Activated CD4-positive, CD25-positive, alpha-beta regulatory T cell treated with anti-CD3 and anti-CD28 coated beads, Interleukin-2, amount 50 U/mL, for 72 hours (primary cell): ENCODE measurements at places on chromosomes 7 and 10.

DNA sequence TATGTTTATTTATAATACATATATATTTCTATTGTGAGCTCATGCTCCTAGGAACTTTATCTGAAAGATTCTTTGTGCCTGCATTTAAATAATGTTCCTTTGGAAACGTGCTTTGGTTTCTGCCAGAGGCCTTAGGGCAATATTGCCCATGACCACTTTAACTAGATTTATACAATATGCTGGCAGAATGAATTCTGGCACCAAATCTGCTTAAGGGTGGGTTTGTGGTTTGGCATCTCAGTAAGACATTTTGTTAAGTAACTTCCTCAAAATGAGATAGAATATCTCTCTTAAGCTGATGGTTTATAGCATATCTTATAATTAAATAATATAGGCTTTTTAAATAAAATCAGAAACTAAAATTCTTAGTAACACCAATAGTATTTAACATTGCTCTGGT lies 252.9 kb downstream of the RNLS start:
- DNase-seq: no peak

- no peak for DNase-seq
These were observed 159.8 kb downstream of the NRF1 start for GRCh38 chr7:129771201-129771927.

- no peak for DNase-seq
These were observed 10.3 kb downstream of the CDHR1 start for GRCh38 chr10:84204610-84205009.

GRCh38 chr10:103781329-103782061 lies 73.9 kb downstream of the SH3PXD2A start:
- DNase-seq: no peak

- DNase-seq: no peak
These were observed 23.5 kb downstream of the STN1 start for GRCh38 chr10:103894441-103894864.

DNA sequence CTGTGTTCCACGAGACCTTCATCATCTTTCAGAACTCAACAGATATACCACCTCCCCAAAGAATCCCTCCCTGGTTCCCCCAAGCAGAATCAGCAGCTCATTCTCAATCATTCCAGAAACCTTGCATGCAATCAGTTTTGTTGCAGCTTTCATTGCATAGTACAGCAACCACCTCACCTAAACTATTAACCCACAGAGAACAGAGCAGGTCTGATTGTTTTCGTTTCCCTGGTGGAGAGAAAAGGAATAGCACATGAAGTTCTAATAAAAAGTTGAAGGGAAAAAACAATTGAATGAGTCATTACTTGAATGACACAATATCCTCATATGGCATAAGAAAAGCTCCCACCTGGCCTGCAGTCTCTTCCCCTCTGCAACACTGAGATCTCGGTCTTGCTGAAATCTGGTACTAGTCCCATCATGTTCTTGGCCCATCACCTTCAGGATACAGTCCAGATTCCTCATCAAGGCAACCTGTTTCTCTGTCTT lies 147.1 kb upstream of the GDF10 start:
- DNase-seq: no peak

DNA sequence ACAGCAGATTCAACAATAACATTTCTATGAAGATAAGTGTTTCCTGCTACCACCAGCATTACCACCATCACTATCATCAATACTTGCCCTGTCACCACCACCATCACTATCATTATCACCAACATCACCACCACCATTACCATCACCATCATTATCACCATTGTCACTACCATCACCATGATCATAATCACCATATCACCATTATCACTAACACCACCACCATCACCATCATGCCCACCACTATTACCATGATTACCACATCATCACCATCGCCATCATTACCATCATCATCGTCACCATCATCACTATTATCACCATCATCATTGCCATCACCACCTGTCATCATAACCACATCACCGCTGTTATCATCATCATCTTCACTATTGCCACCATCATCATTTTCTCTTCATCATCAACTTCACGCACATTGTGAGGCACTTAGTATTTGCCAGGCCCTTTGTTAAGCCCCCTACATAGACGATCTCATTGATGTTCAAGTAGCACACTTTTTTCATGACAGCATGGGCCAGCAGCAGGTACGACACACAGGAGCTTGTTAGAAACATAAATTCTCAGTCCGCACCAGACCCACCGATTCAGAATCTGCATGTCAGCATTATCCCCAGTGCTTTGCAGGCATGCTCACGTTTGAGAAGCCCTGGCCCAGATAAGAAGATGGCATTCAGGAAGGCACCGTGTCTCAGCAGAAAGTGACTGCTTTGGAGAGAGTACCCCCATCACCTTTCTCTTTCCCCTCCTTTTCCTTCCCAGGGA lies 161.1 kb downstream of the ADAM12 start:
- no peak for DNase-seq

GRCh38 chr10:12943425-12943824 lies 58.1 kb downstream of the CCDC3 start:
- no peak for DNase-seq

- no peak for DNase-seq
These were observed 61.7 kb upstream of the PPP2R2D start for GRCh38 chr10:131838966-131839742.

GRCh38 chr10:3827266-3827665 lies 42.3 kb upstream of the KLF6 start:
- no peak for DNase-seq
